ENCODE measurements at places on chromosomes 11 and 22.

DNA sequence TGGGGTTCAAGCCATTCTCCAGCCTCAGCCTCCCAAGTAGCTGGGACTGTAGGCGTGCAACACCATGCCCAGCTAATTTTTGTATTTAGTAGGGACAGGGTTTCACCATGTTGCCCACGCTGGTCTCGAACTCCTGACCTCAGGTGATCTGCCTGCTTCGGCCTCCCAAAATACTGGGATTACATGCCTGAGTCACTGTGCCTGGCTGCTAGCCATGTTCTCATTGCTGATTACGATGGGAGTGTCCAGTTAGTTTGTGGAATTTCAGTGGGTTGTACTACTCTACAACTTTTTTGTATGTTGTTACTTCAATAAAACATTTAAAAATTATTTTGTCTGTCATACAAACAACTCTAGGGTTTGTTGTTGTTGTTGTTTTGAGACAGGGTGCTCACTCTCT is 4.8 kb upstream of the VPS11 start:
- DNase-seq = no peak

DNA sequence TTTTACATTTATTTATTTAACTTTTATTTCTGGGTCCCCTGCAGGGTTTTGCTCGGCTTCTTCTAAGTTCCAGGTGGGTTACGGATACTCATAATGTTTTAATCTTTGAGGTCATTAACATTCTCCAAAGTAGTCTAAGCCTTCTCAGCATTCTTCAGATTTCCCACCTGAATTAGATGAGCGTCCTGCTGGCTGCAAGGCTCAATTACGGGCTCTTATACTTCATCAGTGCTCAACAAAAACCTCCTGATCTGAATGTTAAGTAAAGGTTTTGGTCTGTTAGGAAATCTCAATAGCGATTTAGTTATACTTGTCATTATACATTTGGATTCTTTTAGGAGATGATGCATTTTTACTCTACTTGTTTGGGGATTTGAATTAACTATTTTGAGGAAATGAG is 27.3 kb upstream of the NFRKB start:
- no peak for DNase-seq

GRCh38 chr11:60777572-60777971 is 7.6 kb upstream of the MS4A10 start:
- no peak for DNase-seq

DNA sequence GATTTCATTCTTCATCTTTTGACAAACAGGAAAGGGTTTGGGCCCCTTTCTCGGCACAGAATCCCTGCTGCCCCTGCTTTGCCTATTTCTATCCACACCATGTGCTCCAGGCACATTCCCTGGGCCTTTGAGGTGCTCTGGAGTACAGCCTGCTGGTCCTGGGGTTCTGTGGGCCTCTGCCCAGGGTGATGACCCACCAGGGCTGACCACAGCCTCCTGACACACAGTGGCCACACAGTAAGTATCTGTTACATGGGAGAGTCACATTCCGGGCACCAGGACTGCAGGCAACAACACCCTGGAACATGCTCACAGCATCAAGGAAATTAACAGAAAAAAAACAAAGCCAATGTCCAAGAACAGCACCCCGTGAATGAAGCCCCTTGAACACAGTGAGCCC is 39.1 kb downstream of the SCUBE2 start:
- no peak for DNase-seq

GRCh38 chr11:112503410-112503809 is 242.8 kb upstream of the PLET1 start:
- no peak for DNase-seq

- no peak for DNase-seq
These were observed 66.7 kb upstream of the NECTIN1 start for GRCh38 chr11:119795690-119796089.

- no peak for DNase-seq
These were observed 634.9 kb upstream of the B3GAT1 start for GRCh38 chr11:135046986-135047385.

GRCh38 chr11:69774354-69775162 is 583 bp downstream of the FGF4 start:
- DNase-seq = no peak

- no peak for DNase-seq
These were observed 36.0 kb downstream of the SLN start for GRCh38 chr11:107675902-107676301.

GRCh38 chr11:59770319-59770718 is 15.1 kb downstream of the STX3 start:
- DNase-seq = no peak

GRCh38 chr11:90661233-90661632 is 438.4 kb upstream of the CHORDC1 start:
- DNase-seq = no peak

DNA sequence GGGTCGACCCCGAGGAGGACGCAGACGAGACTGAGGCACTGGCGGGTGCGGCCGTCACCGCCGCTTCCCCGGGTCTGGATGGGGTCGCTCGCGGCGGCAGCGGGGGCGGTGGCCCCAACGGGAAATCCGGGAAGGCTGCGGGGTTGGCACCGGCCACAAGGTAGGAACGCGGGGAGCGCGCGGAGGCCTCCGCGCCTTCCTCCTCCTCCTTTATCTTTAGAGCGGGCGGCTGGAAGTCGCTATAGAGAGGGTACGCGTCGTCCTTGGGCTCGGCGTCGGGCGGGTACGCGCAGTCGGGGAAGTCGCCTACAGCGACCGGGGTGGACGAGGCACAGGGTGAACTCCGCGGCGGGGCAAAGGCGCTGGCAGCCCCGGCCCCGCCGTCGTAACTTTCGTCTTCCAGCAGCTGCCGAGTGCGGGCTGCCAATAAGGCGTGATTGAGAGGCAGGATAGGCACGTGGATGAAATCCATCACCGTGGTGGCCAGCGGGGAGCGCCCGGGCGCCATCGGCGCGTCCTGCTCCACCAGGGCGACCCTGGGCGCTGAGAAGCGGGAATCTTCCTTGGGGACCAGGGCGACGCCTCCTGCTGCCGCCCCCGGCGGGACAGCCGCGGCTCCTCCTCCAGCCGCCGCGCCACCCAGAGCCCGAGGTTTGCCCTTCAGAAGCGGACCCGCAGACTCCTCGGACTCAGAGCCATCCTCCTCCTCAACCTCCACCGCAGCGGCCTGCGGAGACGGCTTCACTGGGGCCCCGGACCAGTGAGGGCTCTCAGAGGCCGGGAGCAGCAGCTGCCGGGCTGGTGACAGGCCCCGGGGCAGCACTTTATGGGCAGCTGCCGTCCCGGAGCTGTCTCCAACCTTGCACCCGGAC is 1.7 kb downstream of the PGR start:
- DNase-seq = no peak

- DNase-seq = no peak
These were observed 1.4 kb downstream of the TMX2 start for GRCh38 chr11:57713835-57714234.

DNA sequence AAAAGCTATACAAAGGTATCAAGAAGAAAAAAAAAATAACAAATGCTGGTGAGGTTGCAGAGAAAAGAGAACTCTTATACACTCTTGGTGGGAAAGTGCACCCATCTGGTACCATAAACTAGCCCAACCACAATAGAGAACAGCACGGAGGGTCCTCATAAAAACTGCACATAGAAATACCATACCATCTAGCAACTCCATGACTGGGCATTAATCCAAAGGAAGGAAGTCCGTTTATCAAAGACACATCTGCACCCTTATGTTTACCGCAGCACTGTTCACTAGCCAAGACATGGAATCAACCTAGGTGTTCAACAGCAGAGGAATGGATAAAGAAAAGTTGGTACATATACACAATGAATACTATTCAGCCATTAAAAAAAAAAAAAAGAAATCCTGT is 10.8 kb upstream of the CLDN5 start:
- DNase-seq = no peak

Data from activated CD4-positive, alpha-beta T cell treated with anti-CD3 and anti-CD28 coated beads for 4 hours (primary cell).